ENCODE measurements at places on chromosomes 5 and 9.

- DNase-seq = no peak
These were observed 23.0 kb downstream of the CDH10 start for GRCh38 chr5:24621792-24622191.

DNA sequence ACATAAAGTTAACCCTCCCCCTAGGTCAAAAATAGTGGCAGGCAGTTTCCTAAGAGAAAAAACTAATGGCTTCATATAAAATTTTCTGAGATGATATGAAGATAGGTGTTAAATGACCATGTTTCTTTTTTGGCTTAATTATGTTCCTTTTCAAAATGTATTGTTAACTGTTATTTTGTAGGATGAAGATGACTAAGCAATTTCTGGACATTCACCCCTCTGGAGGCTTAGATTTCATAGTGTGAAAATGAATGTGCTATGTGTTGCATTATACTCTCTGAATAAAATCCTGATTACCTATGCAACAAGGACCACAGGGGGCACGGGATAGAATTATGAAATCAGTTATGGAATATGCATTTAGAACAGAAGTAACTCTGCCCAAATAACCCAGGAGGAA is 233.5 kb downstream of the MRPS30 start:
- no peak for DNase-seq

GRCh38 chr5:10507575-10508096 is 56.2 kb upstream of the ANKRD33B start:
- DNase-seq = no peak

DNA sequence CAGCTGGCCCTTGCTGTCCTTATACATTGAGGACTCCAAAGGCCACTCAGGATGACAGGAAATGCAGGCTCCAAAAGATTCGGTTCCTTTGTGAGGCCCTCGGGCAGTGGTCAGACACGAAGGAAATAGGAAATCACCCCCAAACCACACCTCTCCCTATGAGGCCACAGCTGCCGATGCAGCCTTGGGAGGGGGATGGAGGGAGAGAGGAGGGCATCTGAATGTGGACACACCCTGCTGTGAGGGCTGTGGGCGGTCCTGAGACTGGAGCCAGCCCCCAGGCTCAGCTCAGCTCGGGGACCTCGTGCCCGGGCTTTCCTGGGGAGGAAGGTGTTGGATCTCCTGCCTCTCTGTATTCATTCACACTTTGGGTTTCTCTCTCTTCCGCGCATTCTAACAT is 2.7 kb upstream of the CLPTM1L start:
- no peak for DNase-seq

DNA sequence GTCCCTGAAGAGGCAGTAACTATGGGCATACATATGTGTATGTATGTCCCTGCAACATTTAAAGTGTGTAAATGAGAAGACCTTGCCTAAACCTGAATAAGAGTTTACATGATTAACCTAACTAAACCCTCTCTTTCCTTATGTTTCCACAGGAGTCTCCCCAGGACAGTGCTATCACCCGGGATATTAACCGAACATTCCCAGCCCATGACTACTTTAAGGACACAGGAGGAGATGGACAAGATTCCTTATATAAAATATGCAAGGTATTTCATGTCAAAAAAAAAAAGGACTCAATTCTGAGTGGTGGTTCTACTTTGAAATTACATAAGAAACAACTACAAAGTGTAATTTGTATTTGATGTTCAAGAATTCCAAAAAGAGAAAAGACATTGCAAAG is 31.7 kb downstream of the GPR21 start:
- no peak for DNase-seq

DNA sequence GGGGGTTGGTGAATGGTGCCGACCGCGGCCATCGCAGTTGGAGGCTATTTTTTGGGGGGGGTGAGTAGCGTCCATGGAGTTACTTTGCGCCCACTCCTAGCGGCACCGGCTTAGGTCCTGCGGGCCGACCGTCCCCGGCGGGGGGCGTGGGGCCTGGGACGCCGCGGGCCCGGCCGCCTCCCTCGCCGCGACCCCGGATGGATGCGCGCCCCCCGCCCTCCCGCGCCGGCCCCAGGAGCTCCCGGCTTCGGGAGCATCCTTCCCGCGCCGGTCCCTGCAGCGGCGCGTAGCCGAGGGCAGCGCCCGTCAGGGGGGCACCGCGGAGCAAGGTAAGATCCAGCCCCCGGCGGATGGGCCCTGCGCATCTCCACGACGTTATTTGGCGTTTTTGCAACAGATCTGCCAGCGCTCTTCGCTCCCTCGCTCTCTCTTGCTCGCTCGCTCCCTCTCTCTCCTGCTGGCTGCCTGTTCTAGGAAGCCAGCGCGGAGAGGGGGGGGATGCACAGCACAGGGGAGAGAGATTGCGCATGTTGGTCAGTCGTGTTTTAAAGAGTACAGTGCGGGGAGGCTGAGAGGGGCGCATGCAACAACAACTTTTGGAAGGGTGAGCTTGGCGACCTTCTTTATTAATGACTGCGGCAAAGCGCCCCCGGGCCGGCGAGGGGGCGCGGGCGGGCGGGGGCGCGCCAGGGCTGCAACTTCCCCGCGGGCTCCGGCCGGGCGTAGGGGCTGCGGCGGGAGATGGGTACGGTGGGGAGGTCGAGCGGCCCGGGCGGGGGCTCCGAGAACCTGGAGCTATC is 413 bp downstream of the JADE2 start:
- DNase-seq = no peak

DNA sequence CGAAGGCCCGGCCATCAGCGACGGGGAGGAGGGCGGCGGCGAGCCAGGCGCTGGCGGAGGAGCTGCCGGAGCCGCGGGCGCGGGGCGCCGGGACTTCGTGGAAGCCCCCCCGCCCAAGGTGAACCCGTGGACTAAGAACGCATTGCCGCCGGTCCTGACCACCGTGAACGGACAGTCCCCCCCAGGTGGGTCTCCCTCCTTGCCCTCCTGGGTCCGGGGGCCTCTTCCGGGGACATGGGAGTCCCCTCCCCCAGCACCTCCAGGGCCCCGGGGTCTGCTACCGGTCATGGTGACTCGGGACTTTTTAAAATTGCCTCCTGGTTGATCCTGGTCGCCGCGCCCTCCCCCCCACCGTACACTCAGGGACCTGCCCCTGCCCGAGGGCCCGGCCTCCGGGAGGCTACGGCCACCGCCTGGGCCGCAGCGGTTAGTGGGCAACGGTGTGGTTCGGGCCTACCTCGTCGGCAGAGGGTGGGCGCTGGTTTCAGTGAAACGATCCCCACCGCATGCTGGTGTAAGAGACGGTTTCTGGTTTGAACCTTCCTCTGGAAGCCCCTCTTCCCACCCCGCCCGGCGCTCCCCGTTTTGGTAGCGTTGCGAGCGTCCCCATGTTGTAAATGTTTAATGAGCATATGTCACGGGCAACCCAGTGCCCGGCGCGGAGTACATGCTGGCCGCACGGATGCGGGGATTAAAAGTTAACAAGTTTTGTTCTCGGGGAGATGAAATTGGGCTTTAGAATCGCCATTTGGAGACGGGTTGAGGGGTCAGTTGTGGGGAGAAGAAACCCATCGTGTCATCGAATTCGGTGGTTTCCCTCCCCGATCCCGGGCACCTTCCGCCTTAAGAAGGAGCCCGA is 1.1 kb downstream of the LARP1 start:
- DNase-seq = no peak

- no peak for DNase-seq
These were observed 11.0 kb upstream of the EEIG1 start for GRCh38 chr9:127991757-127992274.

DNA sequence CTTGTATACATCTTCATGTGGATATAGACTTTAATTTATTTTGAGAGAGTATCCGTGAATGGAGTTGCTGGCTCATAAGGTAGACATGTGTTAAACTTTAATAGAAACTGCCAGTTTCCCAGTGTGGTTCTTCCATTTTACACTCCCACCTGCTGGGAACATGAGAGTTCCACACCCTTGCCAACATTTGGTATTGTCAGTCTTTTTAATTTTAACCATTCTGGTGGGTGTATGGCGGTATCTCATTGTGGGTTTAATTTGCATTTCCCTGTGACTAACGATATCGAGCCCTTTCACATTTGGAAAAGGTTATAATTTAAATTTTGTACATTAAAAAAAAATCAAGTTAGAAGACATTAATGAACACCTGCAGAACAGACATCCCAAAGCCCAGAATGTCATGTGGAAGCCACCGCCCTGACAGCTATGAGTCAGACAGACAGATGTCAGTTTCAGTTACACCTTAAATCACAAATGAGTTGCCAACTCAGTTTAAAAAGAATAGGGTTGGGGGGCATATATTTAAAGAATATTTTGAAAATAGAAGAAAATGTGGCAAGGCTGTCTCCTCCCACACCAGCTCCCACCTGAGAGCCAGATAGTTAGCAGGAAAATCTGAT is 36.9 kb downstream of the ANKRD33B start:
- DNase-seq = no peak

DNA sequence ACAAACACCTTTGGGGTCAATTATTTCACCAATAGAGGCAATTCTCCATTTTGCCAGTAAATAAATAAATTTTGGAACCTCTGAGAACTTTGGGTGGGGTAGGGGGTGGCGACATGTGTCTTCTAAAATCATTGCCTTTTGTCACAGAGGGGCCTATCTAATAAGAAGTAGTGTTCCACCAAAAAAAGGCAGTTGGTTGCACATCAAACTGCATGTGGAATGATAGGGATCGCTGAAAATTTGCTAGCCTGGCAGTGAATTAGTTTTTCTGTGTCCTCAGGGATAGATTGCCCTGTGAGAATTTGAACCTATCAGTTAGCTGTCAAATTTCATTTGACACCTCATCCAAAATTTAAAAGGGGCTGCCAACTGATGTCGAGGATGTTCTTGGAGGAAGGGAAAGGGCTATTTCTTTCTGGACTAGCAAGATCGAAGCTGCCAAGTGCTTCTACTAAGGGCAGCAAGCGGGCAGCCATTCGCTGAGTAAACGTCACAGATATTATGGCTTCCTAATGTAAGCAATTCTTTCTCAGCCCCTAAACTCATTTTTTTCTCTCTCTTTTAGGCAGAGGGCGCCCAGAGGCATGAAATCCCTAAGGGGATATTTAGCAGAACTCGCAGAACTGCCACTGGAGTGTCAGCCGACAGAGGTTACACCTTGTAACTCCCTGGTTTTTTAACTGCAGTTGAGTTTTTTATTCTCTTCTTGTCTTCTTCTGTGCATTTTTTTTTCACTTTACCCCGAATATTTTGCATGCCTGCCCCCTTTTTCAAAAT is 2208.1 kb upstream of the WWC1 start:
- no peak for DNase-seq

GRCh38 chr5:36607838-36608783 is 1.7 kb downstream of the SLC1A3 start:
- no peak for DNase-seq

DNA sequence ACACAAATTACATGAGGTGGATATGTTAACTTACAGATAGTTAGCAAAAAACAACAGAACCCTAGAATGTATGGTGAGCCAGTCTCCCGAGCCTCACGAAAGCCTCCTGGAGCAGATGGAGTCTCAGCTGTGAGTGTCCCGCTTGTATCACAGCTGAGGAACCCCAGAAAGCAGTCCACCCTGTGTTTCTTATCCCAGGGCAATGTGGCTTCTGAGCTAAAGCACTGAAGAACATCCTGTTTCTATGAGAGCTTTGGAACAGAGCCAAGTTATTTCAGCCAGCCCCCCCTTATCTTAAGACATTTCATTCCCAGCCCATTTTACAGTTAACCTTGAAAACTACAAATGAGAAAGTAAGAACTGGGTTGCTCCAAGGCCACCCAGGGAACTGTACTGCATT is 1220.9 kb upstream of the CDH6 start:
- DNase-seq = no peak

GRCh38 chr5:78661044-78661443 is 12.5 kb upstream of the LHFPL2 start:
- no peak for DNase-seq

DNA sequence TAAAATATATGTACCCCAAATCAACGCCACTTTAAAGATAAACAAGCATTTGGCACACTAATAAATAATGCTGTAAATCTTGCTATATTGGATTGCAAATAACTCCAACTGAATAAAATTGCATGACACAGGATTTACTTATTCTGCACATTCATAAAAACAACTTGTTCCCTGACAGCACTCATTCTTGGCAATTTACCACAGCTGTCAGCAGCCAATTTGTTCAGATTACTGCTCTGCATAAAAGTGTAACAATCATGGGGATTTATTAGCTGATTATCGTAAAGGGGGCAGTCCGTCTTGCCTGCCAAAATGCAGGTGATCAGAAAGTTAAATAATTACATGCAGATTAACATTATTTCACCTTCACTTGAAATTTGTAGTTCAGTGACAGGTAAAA is 285.3 kb downstream of the SLF1 start:
- no peak for DNase-seq

- no peak for DNase-seq
These were observed 39.0 kb downstream of the DROSHA start for GRCh38 chr5:31492869-31493268.
